ENCODE measurements at places on chromosomes 13 and 19. TPM values are rescaled to one million over a fixed set of nuclear protein-coding genes. Genes with fewer than 3 reads are reported as not detected.
A peak's percentile ranks its signal among the peaks of the same experiment; 100 is the strongest.

Gene SMIM44
- total RNA-seq: not detected

Gene NANOS3
- 0.88 TPM for total RNA-seq

Gene GRK1
- not detected for total RNA-seq

Gene LPAR2
- 122 TPM for total RNA-seq

Gene LGALS14
- total RNA-seq: 3.3 TPM

Gene TTC9B
- not detected for total RNA-seq

Gene CEACAM1
- 6.4 TPM for total RNA-seq

- no peak for DNase-seq
Observed at GRCh38 chr13:102799426-102800144, 666 bp downstream of the BIVM start.

DNA sequence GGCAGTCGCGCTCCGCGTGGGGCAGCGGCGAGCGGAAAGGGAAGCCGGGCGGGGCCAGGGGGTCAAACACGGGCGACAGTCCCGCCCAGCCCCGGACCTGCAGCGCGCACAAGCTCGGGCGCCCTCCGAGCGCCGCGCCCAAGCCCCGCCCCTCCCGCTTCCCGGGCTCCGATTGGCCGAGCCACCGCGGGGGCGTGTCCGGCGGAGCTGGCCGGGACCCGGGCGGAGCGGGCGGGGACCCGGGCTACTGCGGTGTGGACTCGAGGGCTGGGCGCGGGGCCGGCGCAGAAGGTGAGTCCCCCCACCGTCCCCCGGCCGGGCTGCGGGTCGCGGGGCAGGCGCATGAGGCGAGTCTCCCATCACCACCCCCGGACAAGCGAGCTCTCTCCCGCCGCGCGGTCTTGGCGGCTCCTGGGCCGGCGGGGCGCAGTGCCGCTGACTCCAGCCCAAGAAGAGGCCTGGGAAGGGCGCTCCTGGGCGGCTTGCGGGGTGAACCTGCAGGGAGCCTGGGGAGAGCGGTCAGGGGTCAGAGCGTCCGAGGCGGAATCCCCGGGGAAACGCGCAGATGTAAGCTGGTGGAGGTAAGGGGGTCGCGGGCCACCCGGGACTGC is at the start of gene PLEKHF1:
PLEKHF1 (plus strand) TSS at position 247 of the 611 bp plus-strand sequence. CDS start 8,379 bp downstream, outside the sequence.
- DNase-seq: peak; percentile 95

GRCh38 chr13:61215601-61216000 is 200.0 kb downstream of the PCDH20 start:
- no peak for DNase-seq

DNA sequence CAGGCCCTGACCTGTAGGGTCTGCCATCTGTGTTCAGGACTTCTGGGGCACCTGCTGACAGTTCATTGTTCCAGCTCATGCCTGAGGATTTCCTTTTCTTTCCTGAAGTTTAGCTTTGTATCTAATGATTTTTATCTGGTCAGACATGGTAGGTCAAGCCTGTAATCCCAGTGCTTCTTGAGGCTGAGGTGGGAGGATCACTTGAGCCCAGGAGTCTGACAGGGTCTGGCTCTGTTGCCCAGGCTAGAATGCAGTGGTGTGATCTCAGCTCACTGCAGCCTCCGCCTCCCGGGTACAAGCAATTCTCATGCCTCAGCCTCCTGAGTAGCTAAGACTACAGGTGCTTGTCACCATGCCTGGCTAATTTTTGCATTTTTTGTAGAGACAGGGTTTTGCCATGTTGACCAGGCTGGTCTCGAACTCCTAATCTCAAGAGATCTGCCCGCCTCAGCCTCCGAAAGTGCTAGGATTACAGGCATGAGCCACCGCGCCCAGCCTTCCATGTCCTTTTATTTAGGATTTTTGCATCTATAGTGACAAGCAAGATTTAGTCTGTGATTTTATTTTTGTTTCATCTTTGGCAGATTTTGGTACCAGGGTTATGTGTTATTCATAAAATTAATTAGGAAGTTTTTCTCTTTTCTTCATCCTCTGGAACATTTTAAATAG is 33.2 kb downstream of the CHST8 start:
- DNase-seq: no peak
